ENCODE measurements at places on chromosomes 16 and 17.

DNA sequence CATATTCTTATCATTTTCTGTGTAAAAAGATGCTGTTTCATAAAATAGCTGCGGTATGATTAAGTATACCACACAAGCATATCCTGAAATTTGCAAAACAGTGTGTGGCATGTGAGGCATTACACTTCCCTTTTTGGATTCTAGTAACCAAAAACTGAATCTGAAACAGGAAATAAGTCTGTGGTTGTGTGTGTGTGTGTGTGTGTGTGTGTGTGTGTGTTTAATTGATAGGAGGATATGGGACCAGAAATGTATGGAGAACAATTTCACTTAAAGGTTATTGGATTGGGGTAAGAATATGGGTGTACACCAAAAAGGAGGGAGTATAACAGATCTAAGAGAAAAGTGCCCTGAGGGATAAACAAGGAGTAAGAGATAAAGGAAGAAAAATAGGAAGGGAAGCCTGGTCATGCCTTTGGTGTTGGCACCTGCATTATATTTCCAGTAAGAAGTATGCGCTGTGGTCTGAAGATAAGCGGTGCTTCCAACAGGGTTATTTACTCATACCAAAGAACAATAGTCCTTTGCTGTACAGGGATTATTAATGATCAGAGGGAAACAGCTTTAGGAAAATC is 4.0 kb downstream of the LYRM1 start:
- peak; percentile 86 for DNase-seq

GRCh38 chr17:73338050-73338521 is 26.3 kb upstream of the CDC42EP4 start:
- DNase-seq: no peak

- no peak for DNase-seq
Measured at GRCh38 chr16:71771571-71771970, 37.1 kb downstream of the AP1G1 start.

DNA sequence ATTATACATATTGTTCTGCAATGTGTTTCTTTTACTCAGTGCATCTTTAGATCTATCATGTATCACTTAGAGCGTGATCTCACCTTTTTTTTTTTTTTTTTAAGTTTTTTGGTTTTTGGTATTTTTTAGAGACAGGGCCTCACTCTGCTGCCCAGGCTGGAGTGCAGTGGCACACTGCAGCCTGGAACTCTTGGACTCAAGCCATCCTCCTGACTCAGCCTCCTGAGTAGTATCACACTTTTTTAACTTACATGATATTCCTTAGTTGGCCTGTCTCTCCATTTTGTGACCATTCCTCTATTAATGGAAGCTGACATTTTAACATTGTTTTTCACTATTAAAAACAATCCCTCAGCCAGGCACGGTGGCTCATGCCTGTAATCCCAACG is 4.7 kb upstream of the MPO start:
- peak; percentile 11 for DNase-seq

DNA sequence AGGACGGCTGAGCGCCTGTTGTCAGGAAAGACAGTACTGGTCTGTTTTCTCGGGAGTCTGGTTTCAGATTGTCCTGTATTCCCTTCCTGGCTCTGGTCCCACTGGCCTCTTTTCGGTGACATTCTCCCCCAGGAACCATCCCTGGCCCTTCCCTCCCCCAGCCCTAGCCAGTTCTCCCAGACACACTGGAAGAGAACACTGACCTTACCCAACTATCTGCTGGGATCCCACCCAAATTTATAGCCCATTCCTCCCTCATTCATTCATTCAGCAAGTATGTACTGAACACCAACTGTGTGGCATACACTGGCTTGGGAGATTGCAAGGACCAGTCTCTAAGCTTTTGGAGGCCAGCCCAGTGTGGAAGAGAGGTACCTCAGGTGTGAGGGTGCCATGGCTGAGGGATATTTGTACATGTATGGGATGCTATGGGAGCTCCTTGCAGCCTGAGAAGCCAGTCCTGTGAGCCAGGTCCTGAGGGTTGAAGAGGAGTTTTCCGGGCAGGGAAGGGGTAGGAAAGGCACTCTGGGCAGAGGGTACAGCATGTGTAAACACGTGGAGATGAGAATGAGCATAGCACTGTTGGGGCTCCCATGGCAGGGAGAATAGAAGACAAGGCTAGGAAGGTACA is 5.2 kb downstream of the RND2 start:
- DNase-seq: no peak

DNA sequence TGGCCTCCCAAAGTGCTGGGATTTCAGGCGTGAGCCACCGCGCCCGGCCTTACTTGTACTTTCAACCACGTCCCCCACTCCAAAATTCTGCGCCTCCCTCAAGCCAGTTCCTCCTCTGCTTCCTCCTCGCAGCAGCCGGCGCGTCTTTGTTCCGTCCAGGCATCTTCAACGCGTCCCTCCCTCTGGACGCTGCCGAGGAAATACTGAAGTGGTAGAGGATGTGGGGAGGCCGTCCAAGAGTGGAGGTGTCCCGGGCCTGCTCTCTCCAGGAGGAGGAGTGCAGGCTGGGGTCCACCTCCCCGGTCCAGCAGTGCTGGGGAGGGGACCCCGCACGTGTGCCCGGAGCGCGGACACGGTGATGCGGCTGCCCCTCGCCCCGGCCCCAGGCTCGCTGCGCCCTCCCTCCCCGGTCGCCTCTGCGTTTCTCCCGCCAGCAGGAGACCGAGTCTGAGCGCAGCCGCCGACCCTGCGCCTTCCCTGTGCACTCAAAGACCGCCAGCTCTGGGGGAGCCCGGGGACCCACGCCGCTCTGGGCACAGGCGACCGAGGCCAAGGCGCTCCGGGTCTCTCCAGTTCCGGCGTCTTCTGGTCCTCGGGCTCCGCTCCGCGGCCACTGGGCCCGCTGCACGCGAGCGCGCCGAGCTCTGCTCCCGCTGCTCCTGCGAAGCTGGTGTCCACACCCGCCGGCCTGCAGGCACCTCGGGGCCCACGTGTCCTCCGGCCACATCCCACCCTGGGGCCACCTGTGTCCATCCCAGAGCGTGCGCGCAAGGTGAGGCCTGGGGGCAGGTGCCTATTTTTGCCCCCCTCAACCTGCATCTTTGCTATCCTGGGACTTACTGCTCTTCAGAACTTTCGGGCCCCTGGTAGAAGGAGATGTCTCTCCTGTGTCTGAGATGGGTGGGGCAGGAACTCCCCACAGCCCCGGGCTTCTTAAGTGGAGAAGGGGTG is 31.7 kb downstream of the OSBPL7 start:
- peak; percentile 54 for DNase-seq

DNA sequence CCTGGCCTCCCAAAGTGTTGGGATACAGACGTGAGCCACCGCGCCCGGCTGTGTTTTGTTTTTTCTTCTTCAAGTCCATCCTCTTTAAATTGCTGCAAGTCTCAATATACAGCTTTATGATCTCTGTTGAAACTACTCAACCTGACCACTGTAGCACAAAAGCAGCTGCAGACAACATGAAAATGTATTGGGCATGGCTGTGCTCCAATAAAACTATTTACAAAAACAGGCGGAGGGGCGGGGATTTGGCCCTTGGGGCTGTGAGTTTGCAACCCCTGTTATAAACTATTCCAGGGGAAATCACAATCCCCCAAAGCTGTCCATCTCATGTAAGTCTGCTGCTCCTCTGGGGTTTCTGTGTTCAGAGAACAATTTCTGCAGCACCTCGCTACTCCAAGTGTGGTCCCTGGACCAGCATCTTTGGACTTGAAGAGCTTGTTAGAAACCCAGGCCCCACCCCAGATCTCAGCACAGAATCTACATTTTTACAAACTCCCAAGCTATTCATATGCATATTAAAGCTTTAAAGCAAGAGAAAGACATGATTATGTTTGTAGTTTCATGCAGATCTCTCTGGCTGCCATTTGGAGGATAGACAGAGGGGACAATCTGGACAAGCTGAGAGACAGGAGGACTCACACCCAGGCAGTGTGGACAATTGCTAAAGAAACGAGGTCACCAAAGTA is 33.6 kb downstream of the TEKT5 start:
- no peak for DNase-seq

DNA sequence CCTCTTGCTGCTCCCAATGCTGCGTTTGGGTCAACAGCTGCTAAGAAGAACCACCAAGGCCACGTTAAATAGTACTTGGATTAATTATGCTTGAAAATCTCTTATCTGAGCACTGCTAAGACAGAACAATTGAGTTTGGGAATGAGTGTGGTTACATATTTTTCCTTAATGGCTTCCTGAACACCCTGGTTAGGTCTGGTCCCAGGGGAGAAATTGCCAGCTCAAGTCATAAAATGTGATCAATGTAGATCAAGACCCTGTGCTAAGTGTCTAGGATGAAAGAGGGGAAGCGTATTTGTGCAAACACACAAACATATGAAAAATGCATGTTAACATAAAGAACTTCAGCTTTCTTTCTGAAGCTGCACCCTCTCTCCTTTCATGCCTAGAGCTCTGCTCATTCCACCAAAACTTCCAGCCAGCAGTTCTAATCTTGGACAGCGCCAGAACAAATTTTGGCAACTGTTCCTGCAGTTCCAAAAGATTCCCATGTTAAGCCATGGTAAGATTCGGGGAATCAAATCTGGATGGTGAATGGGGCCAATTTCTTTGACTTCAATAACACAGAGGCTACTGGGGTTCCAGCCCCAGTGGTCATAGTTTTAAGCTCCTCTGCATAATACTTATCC is 72.0 kb downstream of the ZFHX3 start:
- DNase-seq: no peak

DNA sequence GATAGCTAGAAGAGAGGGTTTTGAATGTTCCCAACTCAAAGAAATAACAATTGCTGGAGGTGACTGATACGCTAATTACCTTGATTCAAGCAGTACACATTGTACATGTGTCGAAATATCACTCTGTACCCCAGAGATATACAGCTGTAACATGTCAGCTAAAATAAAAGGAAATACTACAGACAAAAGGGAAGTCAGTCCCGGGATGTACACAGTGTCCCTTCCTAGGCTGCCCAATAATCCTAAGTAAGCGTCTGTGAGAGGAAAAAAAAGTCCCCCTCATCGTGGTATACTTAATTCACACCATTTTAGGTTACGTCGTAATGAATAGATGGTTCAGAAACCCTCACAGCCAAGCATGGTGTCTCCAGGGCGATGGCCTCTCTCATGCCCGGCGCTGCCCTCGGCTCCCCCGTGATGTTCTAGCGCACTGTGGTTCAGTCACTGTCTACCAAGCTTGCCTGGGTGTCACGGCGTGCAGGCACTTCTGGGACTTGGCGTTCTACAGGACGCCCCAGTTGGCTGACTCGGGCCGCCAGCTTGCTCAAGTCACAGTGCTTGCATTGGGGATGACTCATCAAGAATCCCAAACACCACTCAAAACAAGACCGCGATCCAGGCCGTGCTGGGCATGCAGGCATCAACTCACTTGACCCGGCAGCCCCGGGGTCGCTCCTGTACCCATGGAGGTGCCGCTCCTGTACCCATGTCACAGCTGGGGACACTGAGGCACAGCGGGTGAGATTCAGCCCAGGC is 27.6 kb downstream of the CCDC40 start:
- DNase-seq: peak; percentile 35

- DNase-seq: no peak
Measured at GRCh38 chr16:74626741-74627416, 20.0 kb upstream of the GLG1 start.

DNA sequence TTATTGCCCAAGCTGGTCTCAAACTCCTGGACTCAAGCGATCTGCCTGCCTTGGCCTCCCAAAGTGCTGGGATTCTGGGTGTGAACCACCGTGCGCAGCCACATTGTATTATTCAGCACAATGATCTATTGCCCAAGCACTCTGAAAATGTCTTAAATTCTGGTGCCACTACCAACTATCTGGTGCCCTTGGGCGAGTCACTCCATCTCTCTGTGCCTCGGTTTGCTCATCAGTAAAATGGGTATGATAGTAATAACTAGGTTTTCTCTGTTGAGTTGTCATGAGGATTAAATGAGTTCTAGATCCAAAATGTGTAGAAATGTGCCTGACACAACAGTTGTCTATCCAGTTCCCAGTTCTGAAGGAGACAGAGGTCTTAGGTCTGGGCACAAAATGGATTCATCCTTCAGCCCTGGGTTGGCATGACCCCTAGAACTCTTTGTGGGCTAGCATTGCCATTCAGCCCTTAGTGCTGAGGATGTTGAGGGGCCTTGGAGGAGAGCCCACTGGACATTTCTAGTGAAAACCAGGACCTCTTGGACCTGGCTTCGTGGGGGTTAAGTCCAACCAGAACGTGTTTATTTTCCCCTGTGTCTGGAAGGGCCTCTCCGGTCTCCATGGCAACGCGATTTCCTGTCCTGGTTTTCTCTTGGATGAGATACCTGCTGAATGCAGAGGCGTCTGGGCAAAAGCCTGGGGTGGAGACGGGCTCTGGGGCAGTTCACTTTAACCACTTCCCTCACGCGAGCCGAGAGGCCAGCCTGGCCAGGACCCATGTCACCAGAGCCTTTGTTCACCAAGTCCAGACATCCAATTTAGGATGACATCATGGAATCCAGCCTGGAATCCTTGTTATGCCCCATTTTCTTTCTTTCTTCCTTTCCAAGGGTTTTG is 43.7 kb upstream of the TNRC6A start:
- DNase-seq: peak; percentile 90

DNA sequence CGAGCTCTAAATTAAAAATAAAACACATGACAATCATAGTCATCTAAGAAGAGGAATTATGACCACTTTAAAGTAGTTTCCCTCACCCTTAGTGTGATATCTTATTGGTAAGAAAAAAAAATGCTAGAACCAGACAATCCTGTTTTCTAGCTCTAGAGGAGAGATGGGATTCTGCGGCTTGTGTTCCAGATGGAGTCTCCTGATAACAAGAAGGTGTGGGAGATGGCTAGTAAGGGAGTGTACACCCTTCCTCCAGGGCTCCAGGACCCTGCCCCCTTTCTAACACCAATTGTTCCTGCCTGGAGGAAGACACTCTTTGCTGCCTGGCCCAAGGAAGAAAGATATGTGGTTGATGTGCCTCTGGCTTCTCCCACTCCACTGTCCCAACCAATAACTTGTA is 68.8 kb upstream of the FBXO47 start:
- DNase-seq: no peak

GRCh38 chr16:80084614-80085013 is 456.2 kb upstream of the DYNLRB2 start:
- peak; percentile 29 for DNase-seq

DNA sequence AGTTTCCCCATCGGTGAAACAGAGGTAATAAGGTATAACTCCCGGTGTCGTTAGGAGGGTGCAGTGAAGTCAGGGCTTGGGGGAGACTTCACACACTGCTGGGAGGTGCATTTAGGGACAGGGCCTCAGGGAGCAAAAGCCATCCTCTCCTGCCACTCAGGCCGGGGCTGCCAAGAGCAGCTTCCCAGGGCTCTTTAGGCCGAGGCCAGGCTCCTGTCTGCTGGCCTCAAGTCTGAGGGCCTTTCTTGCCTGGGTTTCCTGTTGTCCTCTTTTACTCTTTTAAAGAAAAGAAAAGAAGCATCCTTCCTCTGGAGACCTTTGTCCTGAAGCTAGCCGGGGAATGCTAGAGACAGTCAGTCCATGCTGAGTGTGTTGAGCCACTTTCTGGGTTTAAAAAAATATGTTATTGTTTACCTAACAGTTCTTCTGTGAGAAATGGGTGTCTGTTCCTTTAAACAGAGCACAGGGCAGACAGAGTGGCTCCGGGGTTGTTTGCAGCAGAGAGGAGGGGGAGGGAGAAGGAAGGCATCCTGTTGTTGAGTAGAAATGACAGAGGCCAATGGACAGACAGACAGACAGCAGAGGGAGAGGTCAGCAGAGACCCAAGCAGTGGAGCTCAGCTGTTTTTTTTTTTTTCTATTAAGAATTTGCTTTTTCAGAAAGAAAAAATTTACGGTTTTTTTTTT is 79.1 kb downstream of the C17orf67 start:
- peak; percentile 24 for DNase-seq

- DNase-seq: no peak
Measured at GRCh38 chr17:41178341-41178740, 320 bp upstream of the KRTAP4-2 start.

GRCh38 chr16:57739756-57740422 is 4.3 kb downstream of the KATNB1 start:
- DNase-seq: no peak

Data from fibroblast of pulmonary artery (primary cell).